Spinal cord (tissue), 10 donors: ENCODE measurements at places on chromosomes 2 and 18. TPM values are rescaled to one million over a fixed set of nuclear protein-coding genes. Genes with fewer than 3 reads are reported as not detected.
A peak's percentile ranks its signal among the peaks of the same experiment; 100 is the strongest.

Gene NYAP2
- 3.7 TPM for total RNA-seq

Gene MIB1
- 87.7 TPM for total RNA-seq

Gene AOX1
- total RNA-seq: 35.6 TPM

Gene REG1B
- total RNA-seq: not detected

- no peak overlapping the region for H3K4me3 ChIP-seq
- DNase-seq: no peak
- H3K27ac ChIP-seq: no peak overlapping the region
- H3K36me3 ChIP-seq: no peaks in the 10 kb centered on the region
- no peaks in the 10 kb centered on the region for H3K27me3 ChIP-seq
Observed at GRCh38 chr2:100446696-100447095, 23.6 kb upstream of the NMS start.

- peak overlapping the region; percentile 50 for H3K4me3 ChIP-seq
- no peak for DNase-seq
- peaks cover 18% of the 10 kb centered on the region for H3K4me1 ChIP-seq
- H3K27me3 ChIP-seq: no peaks in the 10 kb centered on the region
Observed at GRCh38 chr18:63320123-63320974, 780 bp upstream of the BCL2 start.

GRCh38 chr2:80462654-80463053, 158.1 kb upstream of the LRRTM1 start:
- DNase-seq: no peak
- no peak overlapping the region for H3K4me3 ChIP-seq
- no peaks in the 10 kb centered on the region for H3K36me3 ChIP-seq

GRCh38 chr18:59308938-59309260, 9.6 kb downstream of the CPLX4 start:
- H3K36me3 ChIP-seq: no peaks in the 10 kb centered on the region
- DNase-seq: no peak
- H3K4me1 ChIP-seq: peaks cover 10% of the 10 kb centered on the region
- no peak overlapping the region for H3K27ac ChIP-seq

DNA sequence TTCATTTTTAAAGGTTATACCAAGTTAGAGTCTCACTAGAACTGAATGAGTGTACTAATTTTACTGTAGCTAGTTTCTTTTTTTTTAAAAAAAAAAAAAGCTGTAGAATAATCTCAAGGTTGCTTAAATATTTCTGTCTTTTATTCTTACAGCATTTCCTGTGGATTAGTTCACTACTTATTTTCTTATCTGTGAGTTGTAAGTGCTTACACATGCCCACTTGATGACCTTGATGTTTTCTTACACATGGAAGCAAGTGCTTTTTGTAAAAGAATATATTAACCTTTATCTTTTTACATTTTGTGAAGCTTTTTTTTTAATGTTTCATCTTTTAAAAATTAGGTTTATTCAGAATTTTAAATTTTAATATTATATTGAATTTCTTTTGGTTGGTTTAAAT, 57.8 kb downstream of the MSH2 start:
- H3K27me3 ChIP-seq: no peaks in the 10 kb centered on the region

DNA sequence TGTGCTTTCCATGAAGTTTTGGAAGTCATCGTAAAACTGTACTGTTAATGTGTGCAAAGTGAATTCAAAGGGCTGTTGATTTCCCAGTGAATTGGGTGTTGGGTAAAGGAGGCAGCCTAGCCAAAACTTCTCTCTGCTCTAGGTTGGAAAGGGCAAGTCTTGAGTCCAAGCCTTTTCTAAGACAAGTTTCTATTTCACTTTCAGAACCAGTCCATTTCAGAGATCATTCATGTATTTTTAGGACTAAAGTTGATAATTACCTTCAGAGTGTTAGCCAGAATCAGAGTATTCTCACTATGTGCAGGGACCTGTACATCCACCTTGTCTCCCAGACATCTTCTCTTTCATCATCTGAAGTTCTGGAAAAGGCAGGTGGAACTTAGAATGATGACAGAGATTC, 636.1 kb upstream of the KLHL29 start:
- H3K4me1 ChIP-seq: no peaks in the 10 kb centered on the region
- no peak overlapping the region for H3K27ac ChIP-seq
- H3K4me3 ChIP-seq: no peak overlapping the region
- no peaks in the 10 kb centered on the region for H3K36me3 ChIP-seq

GRCh38 chr2:166494140-166494624, at the start of gene SCN7A:
TSS of gene SCN7A (minus strand) at chr2:166494249. CDS start at chr2:166477696, 16,553 bp downstream.
- peak within 1 kb of the TSS; percentile 47 for H3K27ac ChIP-seq
- H3K36me3 ChIP-seq: no peaks in the 10 kb centered on the region
- DNase-seq: no peak
- H3K4me3 ChIP-seq: peak within 1 kb of the TSS; percentile 53

DNA sequence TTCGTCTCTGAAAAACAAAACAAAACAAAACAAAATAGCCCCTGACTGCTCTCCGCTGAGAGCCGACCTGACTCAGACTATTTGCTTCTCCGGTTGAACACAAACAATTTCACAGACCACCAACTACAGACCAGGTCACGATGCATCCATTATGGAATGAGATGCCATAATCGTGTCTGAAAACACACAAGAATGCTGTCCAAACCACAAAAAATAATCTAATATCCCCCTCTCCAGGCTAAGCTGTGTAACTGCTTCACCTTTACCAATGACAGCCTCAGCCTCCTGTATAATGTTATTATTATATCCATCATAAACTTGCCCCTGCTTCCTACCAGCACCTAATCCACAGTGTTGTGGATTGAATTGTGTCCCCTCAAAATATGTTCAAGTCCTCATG, 114.7 kb downstream of the DNAH6 start:
- H3K4me3 ChIP-seq: no peak overlapping the region
- DNase-seq: peak; percentile 6
- no peaks in the 10 kb centered on the region for H3K27me3 ChIP-seq
- H3K36me3 ChIP-seq: no peaks in the 10 kb centered on the region
- H3K4me1 ChIP-seq: no peaks in the 10 kb centered on the region
- no peak overlapping the region for H3K27ac ChIP-seq

DNA sequence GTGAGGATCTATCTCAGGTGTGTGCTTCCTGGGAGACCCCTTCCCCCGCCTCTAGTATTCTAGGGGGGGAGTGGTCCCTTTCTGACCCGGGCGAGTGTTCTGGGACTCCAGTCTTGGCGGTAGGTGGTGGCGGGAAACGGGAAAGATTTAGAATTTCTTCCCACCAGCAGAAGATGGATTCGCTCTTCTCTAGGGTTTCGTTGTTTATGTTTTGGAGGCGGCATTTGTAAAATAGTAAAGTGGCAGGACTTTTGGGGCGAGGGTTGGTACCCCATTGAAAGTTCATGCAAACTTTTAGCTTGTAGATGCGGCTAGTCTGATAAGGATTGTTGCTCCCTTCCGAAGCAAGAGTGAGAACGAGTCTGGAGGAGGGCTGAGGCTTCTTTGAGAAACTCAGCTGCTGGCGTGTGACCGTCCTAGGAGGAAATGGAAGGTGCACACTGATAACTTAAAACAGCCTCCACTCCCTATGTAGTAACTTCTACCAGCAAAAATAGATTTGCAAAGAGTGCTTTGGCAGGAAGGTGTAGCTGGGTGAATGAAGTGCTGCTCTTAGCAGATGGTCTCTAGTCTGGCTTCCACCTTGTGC, 412 bp downstream of the GPD2 start:
- H3K4me1 ChIP-seq: peaks cover 12% of the 10 kb centered on the region
- no peaks in the 10 kb centered on the region for H3K27me3 ChIP-seq
- no peaks in the 10 kb centered on the region for H3K36me3 ChIP-seq
- peak; percentile 57 for DNase-seq

DNA sequence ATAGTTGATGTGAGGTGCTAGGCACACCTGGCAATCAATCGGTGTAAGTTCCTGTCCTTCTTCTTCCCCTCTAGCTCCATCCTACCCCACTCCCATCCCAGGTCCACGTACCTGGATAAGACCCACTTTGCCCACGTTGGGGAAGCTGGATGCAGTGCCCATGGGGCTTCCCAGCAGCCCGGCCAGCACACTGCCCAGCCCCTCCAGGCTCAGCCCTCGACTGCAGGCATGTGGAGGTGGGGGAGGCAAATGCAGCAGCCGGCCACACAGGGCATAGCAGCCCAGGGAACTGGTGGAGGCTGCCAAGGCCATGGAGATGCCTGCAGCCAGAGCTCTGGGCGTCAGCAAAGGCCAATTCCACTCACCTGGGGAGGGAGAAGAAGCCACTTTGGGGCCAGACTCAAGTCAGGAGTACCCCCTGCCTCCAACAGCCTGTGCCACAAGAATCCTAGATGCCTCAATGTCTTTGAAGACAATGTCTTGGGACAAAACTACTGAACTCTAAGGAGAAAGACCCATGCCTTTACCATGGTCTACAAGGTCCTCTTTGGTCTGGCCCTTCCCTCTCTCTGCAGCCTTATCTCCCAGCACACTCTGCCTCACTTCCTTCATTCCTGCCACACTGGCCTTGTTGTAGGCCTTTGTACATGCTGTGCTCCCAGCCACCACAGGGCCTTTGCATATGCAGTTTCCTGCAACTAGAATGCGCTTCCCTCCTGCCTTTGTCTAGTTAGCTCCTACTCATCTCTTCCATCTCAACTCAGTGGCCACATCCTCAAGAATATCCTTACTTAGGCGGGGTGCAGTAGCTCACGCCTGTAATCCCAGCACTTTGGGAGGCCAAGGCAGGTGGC, 4.5 kb downstream of the SLC23A3 start:
- H3K4me3 ChIP-seq: no peak overlapping the region
- H3K27ac ChIP-seq: no peak overlapping the region
- no peaks in the 10 kb centered on the region for H3K27me3 ChIP-seq
- peaks cover 5% of the 10 kb centered on the region for H3K4me1 ChIP-seq
- no peak for DNase-seq
